OCI-M1 (cell line): ENCODE measurements at places on chromosomes 13 and 19.
A peak's percentile ranks its signal among the peaks of the same experiment; 100 is the strongest.

GRCh38 chr13:97344265-97345175 is 89.4 kb upstream of the RAP2A start:
- peak; percentile 76 for DNase-seq

DNA sequence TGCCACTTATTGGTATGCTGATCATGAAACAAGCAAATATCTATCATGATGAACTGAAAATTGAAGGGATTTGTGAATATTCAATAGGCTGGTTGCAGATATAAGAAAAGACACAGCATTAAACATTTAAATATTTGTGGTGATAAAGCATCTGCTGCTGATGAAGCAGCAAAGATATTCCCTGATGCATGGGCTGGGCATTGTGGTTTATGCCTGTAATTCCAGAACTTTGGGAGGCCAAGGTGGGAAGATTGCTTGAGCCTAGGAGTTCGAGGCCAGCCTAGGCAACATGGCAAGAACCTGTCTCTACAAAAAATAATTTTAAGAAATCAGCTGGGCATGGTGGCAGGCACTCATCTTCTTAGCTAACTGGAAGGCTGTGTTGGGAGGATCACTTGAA is 54.5 kb downstream of the GPR180 start:
- no peak for DNase-seq

- peak; percentile 2 for DNase-seq
Measured at GRCh38 chr13:110220471-110220870, 86.5 kb downstream of the COL4A1 start.

- DNase-seq = no peak
Measured at GRCh38 chr19:45404557-45405434, at the start of gene PPP1R13L. PPP1R13L (minus strand) TSS chr19:45405069; CDS start chr19:45398318, 6,751 bp downstream.

DNA sequence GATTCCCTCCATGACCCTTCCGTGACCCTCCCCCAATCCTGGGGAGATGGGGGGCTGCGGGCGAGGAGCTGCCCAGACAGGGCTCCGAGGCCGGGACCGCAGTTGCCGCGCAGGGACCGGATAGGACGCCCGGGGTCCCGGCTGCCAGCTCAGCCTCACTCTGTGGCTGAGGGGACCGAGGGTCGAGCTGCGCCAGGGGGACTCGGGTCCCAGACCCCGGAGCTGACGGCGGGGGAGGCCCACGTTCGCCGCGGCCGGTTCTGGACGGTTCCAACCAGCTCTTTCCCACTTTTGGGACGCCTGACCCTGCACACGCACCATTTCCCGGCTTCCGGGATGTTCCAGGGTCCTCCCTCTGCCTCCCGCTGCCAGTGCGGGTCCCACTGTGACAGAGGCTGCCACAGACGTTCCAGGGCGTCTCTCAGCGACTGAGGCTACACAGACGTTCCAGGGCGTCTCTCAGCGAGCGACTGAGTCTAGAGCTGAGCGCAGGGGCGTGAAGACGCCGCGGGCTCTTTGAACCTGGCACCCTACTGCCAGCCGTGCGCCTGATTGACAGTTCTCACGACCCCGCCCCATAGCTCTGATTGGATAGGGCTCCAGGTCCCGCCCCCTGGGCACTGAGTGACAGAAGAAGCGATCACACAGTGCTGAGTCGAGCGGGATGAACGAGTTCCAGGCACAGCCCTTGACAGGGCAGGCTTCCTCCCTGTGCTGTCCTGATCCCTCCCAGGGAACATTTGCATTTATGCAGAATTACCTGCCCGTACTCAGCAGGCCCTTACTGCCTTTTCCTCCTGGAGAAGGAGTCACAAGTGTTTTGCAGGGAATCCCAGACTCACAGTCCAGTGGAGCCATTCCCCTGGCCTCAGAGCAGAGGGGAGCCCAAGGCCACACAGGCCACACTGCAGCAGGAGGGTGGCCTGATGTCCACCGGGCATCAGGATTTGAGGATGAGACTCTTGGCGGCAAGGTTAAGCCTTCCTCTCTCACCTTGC is at the start of gene ZNF563:
Gene ZNF563, minus strand, starts transcription at position 472 of the 998 bp plus-strand sequence. Its CDS starts 151 bp downstream, at position 321.
- DNase-seq = peak; percentile 100

- peak; percentile 76 for DNase-seq
Measured at GRCh38 chr13:51542346-51543242, 41.7 kb upstream of the WDFY2 start.

DNA sequence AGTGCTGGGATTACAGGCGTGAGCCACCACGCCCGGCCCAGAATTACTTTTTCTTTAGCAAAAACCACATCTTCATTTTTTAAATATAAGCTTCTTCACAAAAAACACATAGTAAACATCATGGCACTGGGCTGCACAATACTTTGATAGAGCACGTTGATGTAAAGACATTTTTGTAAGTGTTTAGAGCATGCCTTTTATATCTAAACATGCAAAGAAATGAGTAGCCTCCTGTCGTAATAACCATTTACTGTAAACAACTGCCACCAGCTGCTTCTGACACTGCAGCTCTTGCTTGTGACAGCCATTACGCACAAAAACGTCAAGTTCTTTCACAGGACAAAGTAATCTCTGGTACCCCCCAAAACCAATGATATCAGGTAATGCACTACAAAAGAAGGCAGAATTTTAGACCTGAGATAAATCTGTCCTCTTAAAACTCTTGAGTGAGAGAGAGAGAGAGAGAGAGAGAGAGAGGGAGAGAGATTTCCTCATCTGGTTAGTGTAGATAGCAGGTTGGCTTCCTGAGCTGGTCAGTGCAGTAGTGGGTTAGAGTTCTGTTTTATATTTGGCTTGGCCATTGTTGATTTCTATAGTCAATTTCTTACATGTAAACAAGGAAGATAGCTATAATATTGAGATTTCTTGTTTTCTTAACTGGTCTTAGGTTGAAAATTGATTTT is 6.7 kb upstream of the ZNF548 start:
- DNase-seq = peak; percentile 48

DNA sequence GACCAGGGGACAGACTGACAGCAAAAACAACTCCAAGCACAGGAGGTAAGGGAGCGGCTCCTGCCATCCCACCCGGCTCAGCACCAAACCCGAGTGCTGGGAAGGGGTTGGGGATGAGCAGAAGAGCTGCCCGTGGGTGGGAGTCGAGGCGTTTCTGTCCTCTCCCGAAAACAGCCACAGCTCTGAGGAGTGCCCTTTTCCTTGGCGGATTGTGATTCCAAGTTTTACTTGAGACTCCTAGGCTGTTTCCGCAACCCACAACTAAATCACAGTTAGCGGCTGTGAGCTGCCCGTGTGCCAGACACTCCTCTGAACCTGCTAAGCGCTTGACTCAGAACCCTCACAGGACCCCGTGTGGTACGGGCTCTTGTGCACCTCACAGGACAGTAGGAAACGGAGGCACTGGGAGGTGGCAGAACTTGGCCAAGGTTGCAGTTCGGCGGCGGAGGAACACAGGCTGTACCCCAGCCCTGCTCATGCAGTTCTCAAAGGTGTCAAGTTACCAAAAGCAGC is 21.4 kb downstream of the CFAP97D2 start:
- DNase-seq = no peak

- peak; percentile 41 for DNase-seq
Measured at GRCh38 chr13:66563076-66563475, 667.1 kb downstream of the PCDH9 start.

DNA sequence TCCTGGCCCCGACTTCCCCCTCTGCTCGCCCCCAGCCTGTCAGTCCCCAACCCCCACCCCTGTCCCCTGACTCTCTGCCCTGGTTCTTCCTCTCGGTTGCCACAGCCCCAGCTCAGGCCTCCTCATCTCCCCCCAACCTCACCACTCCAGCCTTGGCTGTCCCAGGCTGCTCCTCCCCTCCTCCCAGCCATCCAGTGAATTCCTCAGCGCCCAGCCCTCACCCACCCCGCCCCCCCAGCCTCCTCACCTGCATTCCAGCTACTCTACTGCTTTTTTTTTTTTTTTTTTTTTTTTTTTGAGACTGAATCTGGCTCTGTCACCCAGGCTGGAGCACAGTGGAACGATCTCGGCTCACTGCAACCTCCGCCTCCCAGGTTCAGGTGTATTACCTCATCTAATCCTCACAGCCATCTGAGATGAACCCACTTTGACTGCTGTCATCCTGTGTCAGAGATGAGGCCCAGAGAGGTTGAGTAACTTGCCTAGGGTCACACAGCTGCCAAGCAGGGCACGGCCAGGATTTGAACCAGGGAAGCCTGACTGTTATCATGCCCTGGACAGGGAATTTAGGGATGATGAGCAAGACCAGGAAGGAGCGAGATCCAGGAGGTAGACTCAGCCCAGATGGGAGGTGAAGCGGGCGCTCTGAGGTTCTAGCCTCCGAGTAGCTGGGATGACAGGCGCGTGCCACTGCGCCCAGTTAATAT is 2.6 kb downstream of the SULT2B1 start:
- DNase-seq = no peak

GRCh38 chr13:44449999-44450821 is 76.6 kb downstream of the SERP2 start:
- no peak for DNase-seq

GRCh38 chr13:82477436-82477835 is 1404.8 kb downstream of the SLITRK1 start:
- peak; percentile 81 for DNase-seq

DNA sequence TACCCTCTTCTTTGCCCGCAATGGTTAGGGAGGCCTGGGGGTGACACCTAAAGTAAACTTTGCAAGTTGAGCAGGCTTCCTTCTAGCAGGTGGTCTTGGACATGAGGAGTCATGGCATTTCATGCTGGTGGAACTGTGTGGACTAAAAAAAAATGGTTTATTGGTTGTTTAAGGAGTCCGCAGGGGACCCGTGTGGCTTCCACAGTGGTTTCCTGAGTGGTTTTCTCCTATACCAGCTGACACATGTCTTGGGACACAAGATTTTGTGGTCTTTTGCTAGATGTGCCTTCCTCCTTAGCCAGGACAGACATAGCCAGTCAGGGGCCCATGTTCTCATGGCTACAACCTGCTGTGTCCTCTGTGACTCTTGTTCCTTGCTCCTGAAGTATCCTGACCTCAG is 1.5 kb downstream of the ZNF543 start:
- no peak for DNase-seq

- no peak for DNase-seq
Measured at GRCh38 chr13:65631078-65631477, 1599.1 kb downstream of the PCDH9 start.

DNA sequence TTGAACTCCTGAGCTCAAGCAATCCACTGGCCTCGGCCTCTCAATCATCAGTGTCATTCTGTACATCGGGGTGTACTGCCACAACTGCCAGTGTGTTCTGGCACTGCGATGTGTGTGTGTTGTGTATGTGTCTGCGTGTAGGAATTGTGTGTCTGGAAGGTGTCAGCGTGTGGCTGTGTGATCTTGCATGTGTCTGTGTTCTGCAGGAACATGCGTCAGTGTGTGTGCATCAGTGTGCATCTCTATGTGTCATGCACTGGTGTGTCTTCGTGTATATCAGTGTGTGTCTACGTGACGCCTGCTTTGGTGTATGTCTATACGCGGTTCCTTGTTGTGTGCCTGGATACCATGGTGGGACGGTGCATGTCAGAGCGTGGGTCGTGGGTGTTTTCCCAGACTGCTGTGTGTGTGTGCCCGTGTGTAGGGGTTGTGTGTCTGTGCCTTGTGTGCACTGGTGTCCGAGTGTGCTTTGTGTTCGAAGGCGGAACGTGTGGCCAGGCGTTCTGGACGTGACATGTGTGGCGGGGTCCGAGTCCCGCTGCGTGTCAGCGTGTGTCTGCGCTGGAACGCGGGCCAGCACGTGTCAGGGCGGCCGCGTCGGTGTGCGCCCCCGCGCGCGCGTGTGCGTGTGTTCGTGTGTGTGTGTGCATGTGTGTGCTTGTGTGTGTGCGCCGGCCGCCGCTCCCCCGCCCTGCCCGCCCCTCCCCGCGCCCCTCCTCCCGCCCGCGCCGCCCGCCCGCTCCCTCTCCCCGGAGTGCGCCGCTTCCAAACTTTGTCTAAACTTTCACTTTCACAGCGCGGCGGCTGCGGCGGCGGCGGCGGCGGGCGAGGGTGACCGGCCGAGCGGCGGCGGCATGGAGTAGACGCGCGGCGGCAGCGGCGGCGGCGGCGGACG is at the start of gene NFIX:
Gene NFIX, plus strand, starts transcription at position 775 of the 895 bp plus-strand sequence. CDS start 363 bp downstream, outside the sequence.
- peak; percentile 60 for DNase-seq

- peak; percentile 23 for DNase-seq
Measured at GRCh38 chr19:51971624-51972023, 15.0 kb downstream of the ZNF350 start.

GRCh38 chr19:48249502-48250014 is 6.2 kb downstream of the CARD8 start:
- peak; percentile 92 for DNase-seq

DNA sequence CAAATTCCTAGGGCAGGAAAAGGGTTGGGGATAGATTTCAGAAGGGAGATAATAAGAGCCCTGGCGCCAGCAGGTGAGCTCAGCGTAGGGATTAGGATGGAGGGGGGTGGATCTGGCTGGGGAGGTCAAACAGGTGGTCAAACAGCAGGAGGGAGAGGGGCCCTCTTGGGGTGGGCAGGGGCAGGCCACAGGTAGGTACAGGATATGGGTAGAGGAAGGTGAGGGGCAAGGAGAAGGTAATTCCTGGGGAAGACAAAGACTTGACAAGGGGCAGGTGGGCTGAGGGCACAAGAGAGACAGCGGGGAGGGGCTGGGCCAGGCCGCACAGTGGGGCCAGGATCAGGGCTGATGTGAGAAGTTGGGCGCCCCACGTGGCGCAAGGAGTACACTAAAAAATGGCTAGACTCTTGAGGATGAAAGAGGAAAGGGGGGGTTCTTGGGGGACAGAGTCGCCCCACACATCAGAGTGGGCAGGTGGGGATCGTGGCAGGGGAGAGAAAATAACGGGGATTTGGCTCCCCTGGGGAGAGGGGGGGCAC is 713 bp downstream of the KRI1 start:
- peak; percentile 90 for DNase-seq

GRCh38 chr19:33040994-33041827 is 23.5 kb downstream of the RHPN2 start:
- DNase-seq = no peak
